ENCODE measurements at places on chromosomes 7 and 10.

GRCh38 chr7:11776039-11776438 lies 56.0 kb downstream of the THSD7A start:
- DNase-seq, result no peak

DNA sequence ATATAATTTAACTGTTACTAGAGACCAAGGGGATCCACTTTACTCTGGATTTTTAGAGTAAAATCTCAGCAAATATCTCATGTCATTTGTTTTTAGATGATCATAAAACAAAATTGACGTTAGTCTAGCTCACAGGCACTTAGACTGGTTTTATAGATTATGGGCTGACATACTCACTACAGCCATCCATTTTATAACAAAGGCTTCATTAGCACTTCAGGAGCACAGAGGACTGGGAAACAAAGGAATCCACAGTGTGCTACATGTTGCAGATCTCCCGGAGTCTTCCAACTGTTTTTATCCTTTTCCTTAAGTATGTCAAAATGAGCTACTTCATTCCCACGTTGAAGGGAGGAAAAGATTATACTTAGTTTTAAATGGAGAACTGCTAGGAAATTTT lies 15.9 kb upstream of the SCRN1 start:
- DNase-seq, result no peak

DNA sequence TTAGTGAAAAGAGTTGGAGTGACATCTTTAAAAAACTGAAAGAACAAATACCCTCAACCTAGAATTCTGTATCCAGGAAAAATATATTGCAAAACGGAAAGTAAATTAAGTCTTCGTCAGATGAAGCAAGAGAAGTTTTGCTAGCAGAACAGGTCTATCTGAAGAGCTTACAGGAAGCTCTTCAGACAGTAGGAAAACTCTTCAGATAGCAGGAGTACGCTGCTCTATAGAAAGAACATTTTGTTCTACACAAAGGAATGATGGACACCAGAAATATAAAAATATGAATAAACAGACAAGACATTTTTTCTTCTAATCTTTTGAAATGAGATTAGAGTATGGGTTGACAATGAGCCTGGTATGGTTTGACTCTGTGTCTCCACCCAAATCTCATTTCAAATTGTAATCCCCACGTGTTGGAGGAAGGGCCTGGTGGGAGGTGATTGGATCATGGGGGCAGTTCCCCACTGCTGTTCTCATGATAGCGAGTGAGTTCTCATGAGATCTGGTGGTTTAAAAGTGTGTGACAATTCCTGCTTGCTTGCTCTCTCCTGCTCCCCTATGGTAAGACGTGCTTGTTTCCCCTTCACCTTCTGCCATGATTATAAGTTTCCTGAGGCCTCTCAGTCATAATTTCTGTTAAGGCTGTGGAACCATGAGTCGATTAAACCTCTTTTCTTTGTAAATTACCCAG lies 567.3 kb downstream of the AUTS2 start:
- DNase-seq, result no peak

- DNase-seq, result no peak
Observed at GRCh38 chr10:80351220-80351619, 5.3 kb downstream of the DYDC1 start.

DNA sequence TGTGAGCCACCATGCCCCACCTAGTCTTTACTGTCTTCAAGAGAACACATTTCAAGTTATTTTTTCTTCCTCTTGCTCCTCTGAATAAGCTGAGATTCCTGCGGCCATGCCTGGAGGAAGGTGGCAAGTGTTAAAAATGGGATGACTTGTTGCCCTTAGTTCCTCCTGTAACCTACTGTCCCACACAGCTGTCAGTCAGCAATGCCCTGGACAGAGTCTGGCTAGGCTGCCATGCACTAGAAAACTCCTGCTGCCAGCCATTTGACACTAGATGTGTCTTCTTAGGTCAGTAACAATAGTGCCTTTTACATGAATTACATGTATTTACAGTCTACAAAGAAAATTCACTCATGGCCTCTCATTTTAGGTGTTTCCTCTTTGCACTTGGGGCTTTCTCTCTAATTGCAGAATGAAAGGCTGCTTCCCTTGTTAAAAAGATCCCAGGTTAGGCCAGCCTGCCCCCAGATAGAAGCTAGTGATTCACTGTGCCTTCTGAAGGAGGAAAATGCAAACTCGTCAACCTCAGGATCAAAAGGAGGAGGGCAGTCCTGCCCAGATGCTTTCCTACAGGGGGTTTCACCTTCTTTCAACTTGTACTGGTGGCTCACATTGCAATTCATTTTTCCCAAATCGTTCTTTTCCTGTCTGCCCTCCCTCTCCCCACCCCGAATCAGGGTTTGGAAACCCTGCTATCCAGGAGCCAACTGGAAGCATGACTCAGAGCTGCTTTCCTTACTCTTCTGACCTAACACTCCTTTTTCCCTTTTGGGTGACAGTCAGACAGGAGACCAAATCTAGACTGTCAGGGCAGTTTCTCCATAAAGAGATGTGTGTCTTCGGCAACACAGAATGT lies 136.6 kb downstream of the SPAG6 start:
- no peak for DNase-seq

DNA sequence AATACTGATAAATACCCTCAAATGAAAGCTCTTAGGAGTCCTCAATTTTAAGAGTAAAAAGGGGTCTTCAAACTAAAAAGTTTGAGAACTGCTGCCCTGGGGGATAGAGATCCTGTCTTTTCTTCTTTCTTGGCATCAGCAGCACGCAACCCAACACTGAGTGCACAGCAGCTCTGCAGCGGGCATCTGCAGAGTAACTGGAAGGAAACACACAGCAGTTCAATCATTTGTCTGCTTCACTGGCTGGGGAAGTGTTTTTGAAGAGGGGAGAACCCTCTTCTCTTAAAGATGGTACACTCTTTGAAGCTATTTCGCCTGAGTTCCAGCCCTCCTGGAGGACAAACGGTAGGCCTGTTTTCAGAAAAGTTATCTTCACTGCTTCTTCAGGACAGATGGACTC lies 193.6 kb downstream of the FGFR2 start:
- DNase-seq, result no peak

DNA sequence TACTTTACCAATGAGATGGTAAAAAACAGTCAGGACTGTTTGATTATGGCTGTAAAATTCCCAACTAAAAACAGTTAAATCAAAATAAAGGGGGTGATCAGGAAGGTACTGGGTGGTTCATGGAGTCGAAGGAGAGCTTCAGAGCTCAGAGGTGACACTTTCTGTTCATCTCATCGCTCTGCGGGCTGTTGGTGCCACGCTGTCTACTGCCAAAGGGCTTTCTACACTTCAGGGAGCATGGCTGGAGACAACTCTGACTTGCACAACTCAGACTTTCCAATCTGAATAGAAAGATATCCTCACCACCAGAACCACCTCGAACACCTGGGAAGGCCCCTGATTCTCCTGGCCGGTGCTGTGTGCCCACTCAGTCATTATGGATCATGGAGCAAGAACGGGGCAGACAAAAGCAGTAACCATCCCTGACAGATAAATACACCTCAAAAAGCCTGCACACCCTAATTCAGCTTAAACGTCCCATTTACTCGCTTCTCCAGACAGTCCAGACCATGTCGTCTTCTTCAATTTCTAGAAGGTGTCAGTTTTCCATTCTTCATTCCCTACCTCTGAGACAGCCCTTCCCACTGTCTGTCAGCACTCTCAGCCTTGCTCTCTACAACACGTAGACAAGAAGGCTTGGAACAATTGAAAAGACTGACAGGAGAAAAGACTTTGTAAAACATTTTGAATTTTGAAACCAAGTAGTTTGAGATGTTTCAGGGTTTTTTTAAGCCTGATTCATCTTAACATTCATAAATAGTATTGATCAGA lies 348.7 kb upstream of the NFE2L3 start:
- DNase-seq, result no peak

- no peak for DNase-seq
Observed at GRCh38 chr10:73999703-74000102, 1.8 kb downstream of the VCL start.

DNA sequence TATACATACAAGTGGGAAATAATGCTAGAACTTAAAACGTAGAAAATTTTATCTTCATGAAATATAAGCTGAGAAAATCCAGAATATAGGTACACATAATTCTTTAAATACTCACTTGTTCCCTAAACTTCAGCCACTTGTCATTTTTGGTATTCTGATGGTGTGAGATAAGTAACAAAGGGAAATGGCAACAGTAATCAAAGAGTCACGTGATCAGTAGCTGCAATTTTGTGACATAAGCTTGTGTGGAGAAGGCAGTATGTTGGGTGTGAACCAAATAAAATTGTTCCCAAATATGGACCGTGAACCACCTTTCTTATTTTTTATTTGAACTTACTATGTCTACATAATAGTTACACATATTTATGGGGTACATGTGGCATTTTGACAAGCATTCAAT lies 650.3 kb upstream of the ADARB2 start:
- DNase-seq, result no peak

- DNase-seq, result no peak
Observed at GRCh38 chr10:95506056-95506737, 55.0 kb downstream of the SORBS1 start.

DNA sequence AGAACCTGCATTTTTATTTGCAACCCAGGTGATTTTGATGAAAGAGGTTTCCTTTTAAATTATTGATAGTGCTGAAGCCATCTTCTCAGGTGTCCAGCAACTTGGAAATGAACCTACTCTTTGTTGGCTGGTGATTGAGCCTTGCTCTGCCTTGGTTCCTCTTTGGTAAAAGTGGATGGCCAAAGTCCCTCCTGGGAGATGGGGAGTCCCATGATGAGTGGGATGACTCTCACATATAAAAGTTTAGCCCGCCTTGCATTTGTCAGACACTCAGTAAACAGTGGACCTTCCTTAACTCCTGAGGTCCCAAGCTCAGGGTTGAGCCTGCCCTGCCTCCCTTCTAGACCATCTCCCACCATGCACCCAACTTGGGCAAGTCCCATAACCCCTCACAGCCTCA lies 28.9 kb upstream of the KAT6B start:
- DNase-seq, result no peak

DNA sequence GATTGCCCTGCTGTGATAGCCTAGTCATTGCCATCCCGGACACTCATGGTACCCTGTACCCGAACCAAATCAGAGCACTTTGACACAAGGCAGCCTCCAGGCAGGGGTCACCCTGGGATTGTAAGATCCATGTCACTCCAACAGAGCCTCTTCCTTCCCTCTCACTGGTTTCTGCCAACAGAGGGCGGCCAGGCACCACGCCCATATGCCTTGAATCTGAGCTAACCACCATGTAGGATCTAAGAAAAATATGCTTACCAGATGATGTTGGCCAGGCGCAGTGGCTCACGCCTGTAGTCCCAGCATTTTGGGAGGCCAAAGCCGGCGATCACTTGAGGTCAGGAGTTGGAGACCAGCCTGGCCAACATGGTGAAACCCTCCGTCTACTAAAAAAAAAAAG lies 389.2 kb upstream of the KLF6 start:
- DNase-seq, result no peak

- DNase-seq, result no peak
Observed at GRCh38 chr10:68237173-68237572, 5.3 kb upstream of the ATOH7 start.

- no peak for DNase-seq
Observed at GRCh38 chr7:145464287-145464686, 628.4 kb upstream of the TPK1 start.

DNA sequence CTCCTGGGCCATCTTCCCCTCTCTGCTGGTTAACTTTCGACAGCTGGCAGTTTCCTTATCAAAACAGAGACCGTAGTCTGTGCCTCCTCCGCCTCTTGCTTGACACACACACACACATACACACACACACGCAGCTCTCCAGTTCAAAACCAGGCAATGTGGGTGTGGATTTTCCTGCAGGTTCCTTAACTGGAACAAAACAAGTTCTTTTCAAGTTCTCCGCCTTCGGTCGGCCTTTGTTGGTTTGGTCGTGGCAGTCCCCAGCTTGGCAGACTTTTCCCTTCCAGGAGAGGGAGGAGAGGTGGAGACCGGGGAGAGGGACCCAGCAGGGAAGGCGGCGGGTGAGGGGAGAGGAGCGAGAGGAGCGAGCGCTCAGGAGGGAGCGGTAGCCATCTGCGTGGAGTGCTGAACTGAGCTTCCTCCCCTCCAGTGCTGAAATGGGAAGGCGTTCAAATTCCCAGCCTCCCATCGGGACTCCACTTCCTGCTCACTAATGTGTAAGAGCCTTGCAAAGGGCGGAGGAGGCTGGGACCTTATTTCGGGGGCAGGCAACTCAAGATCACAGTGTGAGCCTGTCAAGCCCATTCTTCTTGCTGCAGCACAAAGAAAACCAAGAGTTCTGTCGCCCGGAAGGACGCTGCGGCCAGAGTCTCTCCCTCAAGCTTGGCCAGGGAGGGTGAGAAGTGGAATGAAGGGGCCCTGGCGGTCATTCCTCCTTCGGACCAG lies 120.6 kb downstream of the PRPF18 start:
- no peak for DNase-seq

DNA sequence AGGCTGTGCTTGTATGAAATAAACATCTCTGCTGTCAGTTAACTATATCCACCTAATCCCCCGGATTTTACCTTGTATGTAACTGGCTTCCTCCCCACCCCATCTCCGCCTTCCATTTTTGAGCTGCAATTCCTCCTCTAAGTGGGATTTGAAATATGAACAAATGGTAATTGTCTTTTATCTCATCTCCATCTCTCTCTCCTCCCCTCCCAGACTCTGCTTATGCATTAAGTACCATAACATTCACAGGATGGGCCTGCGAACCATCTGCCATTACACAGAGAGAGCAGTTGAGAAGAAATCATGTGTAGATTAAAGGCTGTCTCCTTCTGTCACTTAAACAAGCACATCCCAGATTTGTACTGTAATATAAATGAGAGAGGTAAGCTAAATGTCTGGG lies 1169.9 kb downstream of the TYW1 start:
- no peak for DNase-seq

DNA sequence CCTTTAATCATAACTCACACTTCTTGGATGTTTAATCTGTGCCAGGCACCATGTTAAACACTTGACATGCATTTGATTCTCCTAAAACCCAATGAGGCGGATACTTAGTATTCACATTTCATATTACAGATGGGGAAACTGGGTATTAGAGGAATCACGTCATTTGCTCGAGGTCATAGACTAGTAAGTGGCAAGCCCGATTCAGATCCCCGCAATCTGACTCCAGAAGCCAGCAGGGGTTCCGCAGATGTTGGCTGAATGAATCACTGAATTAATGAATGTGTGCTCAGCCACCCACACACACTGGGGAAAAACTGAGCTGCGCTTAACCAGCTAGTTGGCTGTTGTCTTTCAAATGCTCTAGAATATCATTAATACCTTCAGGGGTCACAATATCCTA lies 22.5 kb upstream of the ENO4 start:
- no peak for DNase-seq

DNA sequence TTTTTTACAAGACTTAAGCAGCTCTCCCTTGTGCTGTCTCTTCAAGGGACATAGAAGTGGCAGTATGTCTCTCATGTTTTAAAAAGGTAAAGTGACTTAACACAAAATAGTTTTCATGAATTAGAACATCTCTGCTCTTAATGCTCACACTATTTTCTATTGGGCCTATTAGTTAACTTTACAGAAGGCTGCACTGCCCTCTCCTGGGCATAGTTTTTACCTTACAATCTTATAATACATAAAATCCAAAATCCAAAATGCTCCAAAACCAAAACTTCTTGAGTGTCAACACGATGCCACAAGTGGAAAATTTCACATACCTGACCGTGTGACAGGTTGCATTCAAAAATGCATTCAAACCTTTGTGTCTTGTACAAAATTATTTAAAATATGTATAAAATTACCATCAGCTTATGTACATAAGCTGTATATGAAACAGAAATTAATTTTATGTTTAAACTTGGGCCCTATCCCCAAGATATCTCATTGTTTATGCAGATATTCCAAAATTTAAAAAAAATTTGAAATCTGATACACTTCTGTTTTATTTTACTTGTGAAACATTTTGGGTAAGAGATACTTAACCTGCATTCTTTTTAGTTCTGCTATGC lies 25.8 kb downstream of the TES start:
- DNase-seq, result no peak

- no peak for DNase-seq
Observed at GRCh38 chr10:71651928-71652327, 67.7 kb downstream of the C10orf105 start.

Data from activated naive CD4-positive, alpha-beta T cell (primary cell).